Hepatic stellate cell (primary cell): ENCODE measurements at places on chromosomes 16 and 17.

DNA sequence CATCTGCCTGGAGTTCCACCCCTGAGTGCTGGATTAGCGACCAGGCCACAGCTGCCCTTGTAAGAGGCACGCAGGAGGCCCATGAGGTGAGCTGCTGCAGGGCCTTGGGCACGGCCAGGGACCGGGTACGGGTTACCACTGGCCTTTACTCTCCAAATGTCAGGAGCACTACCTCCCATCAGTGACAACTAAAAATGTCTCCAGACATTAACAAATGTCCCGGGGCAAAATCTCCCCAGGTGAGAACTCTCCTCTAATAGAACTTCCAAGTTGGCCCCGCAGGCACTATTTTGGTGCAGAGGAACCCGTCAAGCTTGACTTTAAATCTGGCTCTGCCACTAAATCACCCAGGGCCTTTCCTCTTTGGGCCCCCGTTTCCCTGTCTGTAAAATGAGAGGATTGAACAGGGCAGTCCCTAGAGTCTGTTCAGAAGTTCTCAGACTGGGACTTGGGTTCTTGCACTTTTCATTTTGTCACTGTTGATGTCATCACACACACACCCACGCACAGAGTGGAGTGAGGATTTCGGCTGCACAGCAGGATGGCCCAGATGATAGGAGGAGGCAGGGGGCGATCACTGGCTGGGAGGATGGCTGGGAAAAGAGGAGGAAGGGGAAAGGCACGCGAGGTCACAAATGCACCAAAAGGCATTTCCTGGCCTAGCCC, 24.5 kb upstream of the MAPT start:
- no peak for DNase-seq

- DNase-seq = no peak
These were observed 339 bp downstream of the N4BP1 start for GRCh38 chr16:48609652-48610029.

- no peak for DNase-seq
These were observed 70.6 kb downstream of the CYB5B start for GRCh38 chr16:69494991-69495392.

GRCh38 chr17:28744104-28744971, 527 bp downstream of the TRAF4 start:
- DNase-seq = peak; percentile 69

- no peak for DNase-seq
These were observed 39.7 kb downstream of the XYLT1 start for GRCh38 chr16:17431012-17431411.

GRCh38 chr16:11759163-11759834, 16.6 kb upstream of the TXNDC11 start:
- no peak for DNase-seq

DNA sequence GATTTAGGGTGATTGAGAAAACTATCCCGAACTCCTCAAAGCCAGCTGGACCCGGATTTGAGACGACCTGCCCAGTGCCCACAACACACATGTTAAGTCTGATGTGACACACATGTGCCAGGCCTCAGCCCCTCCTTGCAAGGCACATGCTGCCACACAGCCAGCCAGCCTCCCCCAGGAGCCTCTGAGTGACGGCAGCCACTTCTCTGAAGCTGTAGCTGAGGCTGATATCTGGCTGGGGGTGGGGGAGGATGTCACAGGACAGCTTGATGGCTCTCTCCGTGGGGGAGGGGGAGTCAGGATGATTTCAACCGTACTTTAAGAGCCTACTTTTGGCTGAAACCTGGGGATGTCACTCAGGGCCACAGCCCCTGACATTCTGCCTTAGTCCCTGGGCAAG, 40.9 kb downstream of the SRCIN1 start:
- no peak for DNase-seq

GRCh38 chr17:13508896-13509295, 92.8 kb downstream of the HS3ST3A1 start:
- no peak for DNase-seq

- DNase-seq = no peak
These were observed 10.5 kb upstream of the ALDOA start for GRCh38 chr16:30054959-30055553.

DNA sequence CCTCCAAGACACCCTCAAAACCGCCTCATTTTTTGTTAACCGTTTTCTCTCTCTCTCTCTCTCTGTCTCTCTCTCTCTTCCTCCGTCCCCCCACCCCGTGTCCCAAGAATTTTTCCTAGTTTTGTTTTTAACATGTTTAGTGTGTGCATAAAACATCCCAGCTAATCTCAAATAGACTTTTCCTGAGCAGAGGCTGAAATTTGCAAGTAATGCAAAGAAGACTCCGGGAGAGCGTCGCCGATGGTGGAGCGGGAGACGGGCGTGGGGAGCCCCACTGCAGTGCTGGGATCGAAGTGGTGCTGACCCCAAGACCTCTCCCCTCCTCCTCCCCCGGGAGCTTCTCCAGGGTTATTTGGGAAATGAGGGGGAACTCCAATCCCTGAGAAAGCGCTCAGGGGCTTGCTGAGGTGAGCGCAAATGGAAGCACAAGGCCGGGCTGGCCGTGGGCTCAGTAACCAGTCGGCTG, 4.7 kb upstream of the DLX4 start:
- no peak for DNase-seq

GRCh38 chr17:82548681-82549303, 29.3 kb downstream of the FOXK2 start:
- no peak for DNase-seq

DNA sequence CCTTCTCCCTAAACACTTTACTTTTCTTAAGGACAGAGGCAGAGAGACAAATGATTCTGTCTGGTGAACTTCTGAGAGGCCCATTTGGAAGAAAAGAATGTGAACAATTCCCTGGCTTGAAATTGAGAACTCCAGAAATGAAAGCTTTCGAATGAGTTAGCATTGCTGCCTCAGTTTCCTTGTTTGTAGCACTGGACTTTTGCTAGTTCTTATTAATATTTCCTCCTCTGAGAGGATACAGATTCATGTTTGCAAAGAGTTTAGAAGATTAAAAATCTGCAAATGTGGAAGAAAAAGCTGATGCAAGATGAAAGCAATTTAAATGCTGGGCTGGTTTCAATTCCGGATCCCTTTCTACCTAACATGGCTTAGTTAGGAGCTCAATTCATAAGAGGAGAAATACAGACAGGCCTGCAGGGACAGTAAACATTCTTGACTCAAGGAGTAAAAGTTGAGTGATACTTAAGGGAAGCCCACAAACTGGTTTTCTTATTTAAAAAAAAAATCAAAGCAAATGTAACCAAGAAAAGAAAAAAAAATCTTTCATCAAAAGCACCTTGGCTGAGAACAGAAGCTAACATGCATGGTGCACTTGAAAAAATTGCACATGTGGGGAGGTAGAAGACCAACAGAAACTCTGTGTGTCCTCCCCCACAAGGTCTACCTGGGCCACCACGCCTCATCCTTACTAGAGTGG, 27.1 kb downstream of the HNF1B start:
- DNase-seq = no peak

DNA sequence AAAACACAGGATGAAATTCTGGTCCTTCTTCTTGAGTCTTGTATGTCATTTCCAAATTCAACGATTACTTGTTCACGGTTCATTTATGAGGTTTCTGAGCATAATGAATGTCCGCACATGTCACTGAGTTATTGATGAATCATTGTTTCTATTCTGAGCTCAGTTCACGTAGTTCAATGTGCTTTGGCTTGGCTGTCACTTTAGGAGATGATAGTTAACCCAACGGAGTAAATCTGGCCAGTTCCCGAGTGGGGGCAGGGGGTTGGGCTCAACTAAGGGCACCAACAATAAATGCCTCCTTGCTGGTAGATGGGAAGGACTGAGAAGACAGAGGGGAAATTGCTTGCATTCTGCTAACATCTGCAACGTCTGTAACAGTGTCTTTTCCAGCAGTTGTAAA, 239.4 kb upstream of the HSBP1 start:
- DNase-seq = no peak

GRCh38 chr17:75346906-75347305, 57.7 kb upstream of the SLC25A19 start:
- DNase-seq = no peak

- no peak for DNase-seq
These were observed 100.2 kb downstream of the CMIP start for GRCh38 chr16:81544700-81545271.

- DNase-seq = no peak
These were observed 245.9 kb downstream of the FTO start for GRCh38 chr16:53949715-53950410.

- DNase-seq = peak; percentile 91
These were observed 117.8 kb upstream of the CDC42EP4 start for GRCh38 chr17:73429440-73430164.

GRCh38 chr17:48002916-48003416, 32.1 kb downstream of the CDK5RAP3 start:
- DNase-seq = no peak

DNA sequence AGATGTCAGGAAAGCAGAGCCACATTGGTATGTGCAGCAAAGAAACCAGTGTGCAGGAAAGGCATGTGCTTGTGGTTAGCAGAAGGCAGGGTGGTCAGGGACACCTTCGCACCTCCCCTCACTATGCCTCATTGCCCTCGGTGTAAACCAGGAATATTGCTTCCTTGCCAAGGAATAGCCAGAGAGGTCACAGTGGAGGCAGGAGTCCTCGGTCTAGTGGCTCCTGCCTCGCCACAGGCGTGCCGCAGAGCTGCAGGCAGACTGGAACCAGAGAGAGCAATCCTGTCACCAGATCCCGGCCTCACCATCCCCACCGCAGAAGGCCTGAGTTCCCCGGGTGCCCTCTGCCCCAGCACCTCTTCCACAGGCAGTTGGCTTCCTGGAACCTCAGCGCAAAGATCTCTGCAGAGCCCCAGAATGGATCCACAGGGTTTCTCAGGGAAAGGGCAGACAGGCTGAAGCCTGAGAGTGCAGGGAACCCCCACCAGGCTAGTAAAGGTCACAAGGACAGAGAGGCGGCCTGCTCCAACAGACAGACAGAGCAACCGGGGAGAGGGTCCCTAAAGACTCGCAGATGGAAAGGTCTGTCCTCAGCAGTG, 21.6 kb downstream of the CCDC182 start:
- DNase-seq = no peak

GRCh38 chr17:34178092-34178491, 77.0 kb upstream of the CCL2 start:
- DNase-seq = peak; percentile 29

DNA sequence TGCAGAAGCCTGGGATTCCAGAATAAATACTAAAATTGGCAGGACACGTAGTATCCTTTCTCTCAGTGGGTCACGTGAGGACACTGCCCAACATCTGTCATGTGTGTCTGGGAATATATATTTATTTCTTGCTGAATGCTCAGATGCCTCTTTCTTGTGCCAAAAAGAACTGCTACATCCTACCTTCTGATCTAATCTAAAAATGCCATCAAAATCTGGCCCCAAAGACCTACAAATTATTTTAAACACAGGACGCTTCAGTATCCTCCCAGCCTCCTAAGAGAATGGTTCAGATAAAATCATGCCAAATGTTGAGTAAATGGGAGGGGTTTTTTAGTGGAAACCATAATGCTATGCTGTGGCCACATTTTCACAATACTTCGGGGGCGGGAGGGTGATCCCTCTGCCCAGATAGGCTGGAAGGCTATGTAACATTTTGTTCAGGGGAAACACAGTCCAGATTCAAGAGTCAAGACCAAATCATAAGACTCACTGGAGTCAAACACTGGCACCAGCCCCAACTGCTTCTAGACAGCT, 22.9 kb upstream of the CORO6 start:
- DNase-seq = no peak

DNA sequence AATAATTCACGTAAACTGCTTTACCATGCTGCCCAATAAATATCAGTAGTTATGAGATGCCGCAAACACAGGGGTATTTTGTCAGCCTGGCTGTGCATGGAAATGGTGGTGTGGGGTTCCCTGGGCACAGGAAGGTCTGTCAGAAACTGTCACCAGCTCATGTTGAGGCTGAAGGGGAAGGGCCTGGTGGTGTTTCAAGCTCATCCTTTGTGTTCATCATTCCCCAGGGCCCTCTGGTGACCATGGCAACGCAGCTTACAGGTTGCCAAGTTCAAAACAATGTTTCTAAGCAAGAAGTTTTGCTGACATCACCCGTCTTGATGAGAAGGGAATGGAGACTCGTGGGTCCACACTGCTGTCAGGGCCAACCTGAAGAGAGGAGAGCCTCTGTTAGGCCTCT, 348.9 kb upstream of the C16orf82 start:
- no peak for DNase-seq

- no peak for DNase-seq
These were observed 9.8 kb downstream of the RHOT1 start for GRCh38 chr17:32152130-32152529.

DNA sequence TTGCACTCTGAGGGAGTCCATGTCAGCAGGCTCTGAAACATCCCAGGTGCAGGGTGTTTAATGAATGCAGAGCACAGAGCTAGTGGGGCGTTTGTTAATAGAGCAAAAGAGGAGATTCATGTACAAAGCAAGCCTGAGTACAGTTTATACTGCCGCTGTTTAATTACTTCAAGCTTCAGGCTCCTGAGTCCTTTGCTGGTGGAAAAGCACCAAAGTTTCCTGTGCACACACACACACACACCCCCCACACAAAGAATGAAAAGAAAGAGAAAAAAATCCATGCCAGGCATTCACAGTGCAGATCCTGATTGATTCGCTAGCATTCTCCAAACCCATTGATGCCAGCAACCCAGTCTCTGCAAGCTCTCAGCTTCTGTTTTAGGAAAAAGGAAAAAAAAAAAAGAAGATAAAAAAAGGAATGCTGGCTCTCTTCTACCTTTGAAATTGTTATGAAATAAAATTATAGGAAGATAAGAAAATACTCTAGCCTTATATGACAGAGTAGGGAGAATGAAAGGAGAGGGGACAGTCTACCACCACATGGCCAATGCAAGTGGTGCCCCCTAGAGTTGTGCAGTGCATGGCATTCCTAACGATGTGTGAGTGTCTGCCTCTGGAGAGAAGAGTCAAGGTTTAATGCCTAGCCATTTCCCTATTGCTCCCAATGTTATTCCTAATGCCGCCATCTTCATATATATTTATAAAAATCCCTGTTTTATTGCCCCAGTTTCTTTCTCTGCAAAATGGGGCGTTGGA, 216.5 kb downstream of the TMEM114 start:
- no peak for DNase-seq

DNA sequence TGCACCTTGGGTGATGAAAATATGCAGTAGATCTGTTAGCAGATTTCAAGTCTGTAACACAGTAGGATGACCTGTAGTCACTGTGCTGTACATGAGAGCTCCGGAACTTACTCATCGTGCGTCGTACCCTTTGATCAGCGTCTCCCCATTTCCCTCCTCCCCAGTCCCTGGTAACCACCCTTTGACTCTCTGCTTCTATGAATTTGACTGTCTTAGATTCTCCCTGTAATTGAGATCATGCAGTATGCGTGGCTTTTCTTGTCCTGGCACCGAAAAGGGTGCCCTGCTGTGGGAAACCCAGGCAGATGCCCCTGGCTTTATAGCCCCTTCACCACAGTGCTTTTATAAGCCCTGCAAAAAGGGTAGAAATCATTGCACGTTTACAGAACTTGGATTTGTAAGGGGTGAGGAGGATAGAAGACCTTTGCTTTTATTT, 20.5 kb downstream of the CLEC16A start:
- DNase-seq = no peak
